Body of pancreas (tissue), 4 donors: ENCODE measurements at places on chromosomes 3 and 15. TPM values are rescaled to one million over a fixed set of nuclear protein-coding genes. Genes with fewer than 3 reads are reported as not detected.

Gene TUSC2
- total RNA-seq = 31.6 TPM

Gene ACSBG1
- not detected for total RNA-seq

GRCh38 chr3:58418227-58418626, 15.4 kb downstream of the PDHB start:
- DNase-seq = no peak

DNA sequence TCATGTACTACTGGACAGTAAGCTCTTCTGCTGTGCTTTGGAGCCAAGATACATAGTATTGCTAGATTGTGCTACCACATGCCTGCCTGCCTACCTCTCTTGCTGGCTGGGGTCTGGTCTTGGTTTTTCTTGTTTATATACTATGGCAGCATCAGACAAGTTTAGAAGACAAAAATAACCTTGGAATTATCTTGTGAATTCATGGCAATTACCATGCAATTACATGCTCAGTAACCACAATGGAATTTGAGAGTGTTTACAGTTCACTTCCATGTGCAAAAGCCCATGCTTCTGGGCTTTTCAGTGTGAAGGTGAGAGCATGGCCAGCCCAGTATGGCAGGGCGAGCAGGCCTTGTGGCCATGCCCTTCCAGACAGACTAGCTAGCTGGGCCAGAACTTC, 48.0 kb upstream of the C15orf61 start:
- DNase-seq = no peak

Gene ADAMTSL3
- total RNA-seq = 7.8 TPM
